Activated CD4-positive, alpha-beta T cell treated with anti-CD3 and anti-CD28 coated beads, Interleukin-2, amount 10 ng/mL, durations not matched to agents 7 days and 5 days (primary cell): ENCODE measurements at places on chromosomes 12 and 14.

GRCh38 chr14:56172571-56172971 lies 54.4 kb downstream of the PELI2 start:
- peak overlapping the region; percentile 84 for H3K27ac ChIP-seq
- no peak overlapping the region for H3K4me3 ChIP-seq
- no peak for DNase-seq
- peaks cover 6% of the 10 kb centered on the region for H3K36me3 ChIP-seq

DNA sequence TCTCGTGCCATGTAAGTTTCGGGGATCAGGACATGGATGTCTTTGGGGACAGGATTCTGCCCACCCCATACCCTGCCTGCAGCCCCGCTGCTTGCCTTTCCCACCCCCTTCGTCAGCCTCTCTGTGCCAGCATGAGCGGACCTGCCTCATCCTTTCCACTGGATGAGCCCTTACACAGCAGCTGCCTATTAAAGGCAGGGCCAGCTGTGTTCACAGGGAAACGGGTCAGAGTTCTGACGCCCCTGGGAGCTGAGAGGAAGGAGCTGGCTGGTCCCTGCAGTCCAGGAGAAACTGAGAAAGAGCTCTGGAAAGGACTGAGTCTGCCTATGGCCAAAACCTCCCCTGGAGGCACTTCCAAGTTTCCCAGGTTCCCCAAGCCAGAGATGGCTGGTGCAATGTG lies 83.5 kb upstream of the NCOR2 start:
- no peak overlapping the region for H3K27ac ChIP-seq
- H3K36me3 ChIP-seq = no peaks in the 10 kb centered on the region
- H3K27me3 ChIP-seq = peaks cover 13% of the 10 kb centered on the region

DNA sequence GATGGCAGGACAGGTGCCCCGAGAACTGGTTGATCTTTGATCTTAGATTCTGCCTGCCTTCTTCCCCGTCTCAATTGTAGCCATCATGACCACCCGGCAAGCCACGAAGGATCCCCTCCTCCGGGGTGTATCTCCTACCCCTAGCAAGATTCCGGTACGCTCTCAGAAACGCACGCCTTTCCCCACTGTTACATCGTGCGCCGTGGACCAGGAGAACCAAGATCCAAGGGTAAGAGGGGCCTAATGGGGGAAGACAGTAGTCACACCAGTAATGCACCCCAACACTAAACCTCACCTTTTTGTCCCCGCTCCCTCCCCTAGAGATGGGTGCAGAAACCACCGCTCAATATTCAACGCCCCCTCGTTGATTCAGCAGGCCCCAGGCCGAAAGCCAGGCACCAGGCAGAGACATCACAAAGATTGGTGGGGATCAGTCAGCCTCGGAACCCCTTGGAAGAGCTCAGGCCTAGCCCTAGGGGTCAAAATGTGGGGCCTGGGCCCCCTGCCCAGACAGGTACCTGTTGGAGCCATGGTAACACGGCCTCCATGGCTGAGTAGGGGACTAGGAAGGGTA lies 556 bp downstream of the TROAP start:
- DNase-seq = no peak
- peaks cover 33% of the 10 kb centered on the region for H3K4me1 ChIP-seq
- H3K27me3 ChIP-seq = no peaks in the 10 kb centered on the region
- peak overlapping the region; percentile 93 for H3K27ac ChIP-seq
- peak overlapping the region; percentile 97 for H3K4me3 ChIP-seq

GRCh38 chr12:88650715-88651114 lies 70.4 kb upstream of the KITLG start:
- no peaks in the 10 kb centered on the region for H3K4me1 ChIP-seq
- H3K4me3 ChIP-seq = no peak overlapping the region
- no peaks in the 10 kb centered on the region for H3K27me3 ChIP-seq
- no peak for DNase-seq
- no peaks in the 10 kb centered on the region for H3K36me3 ChIP-seq
- H3K27ac ChIP-seq = no peak overlapping the region

GRCh38 chr14:65096323-65097089 lies 5.8 kb downstream of the MAX start:
- H3K27me3 ChIP-seq = no peaks in the 10 kb centered on the region
- H3K36me3 ChIP-seq = peaks cover 80% of the 10 kb centered on the region
- no peak for DNase-seq
- H3K4me1 ChIP-seq = peaks cover 65% of the 10 kb centered on the region
- H3K4me3 ChIP-seq = peak overlapping the region; percentile 35
